ENCODE measurements at places on chromosomes 12 and 14.

- DNase-seq: no peak
Measured at GRCh38 chr12:966724-967123, 17.2 kb upstream of the RAD52 start.

GRCh38 chr12:1534748-1535147, 59.6 kb downstream of the FBXL14 start:
- no peak for DNase-seq

- DNase-seq: no peak
Measured at GRCh38 chr12:118402251-118402650, 25.9 kb downstream of the SUDS3 start.

DNA sequence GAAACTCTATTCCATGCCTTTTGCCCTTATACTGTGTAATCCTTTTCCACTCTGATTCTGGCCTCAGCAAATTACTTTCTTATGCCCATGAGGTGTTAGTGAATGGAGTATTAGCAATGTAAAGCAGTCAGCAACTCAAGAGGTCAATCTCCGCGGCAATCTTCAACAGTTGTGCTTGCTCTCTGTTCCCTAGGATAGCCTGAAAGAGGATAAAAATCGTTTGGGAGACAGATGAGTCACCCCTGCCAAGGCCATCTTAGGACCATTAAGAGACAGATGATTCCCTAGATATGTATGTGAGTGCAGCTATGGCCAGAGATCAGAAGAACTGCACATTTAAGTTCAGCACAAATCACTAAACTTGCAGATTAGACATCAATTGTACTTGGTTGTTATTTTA, 1145.8 kb downstream of the GALC start:
- DNase-seq: no peak

All from stimulated activated CD8-positive, alpha-beta memory T cell treated with anti-CD3 and anti-CD28 coated beads, Interleukin-4, amount 100 ng/mL, for 1 hour (primary cell).